ENCODE measurements at places on chromosomes 16 and 17. TPM values are rescaled to one million over a fixed set of nuclear protein-coding genes. Genes with fewer than 3 reads are reported as not detected.

The GAST gene
- not detected for total RNA-seq

DNA sequence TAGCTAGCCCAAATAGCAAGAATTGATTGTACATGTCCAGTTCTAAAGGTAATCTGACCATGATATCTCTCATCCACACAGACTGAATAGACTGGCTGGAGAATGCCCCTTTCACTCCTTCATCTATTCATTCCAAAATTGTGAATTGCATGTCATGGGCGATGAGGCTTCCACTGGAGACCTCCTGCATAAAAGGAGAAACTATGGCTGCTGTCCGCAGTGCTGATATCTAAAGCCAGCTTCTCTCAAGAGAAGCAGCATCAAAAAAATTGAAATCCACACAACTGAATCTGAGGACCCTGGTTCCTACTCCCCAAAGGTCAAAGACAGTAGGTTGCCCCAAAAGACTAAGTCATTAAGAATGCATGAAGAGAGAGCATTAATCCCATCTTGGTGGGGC, 7.9 kb upstream of the SCNN1G start:
- no peak for DNase-seq

DNA sequence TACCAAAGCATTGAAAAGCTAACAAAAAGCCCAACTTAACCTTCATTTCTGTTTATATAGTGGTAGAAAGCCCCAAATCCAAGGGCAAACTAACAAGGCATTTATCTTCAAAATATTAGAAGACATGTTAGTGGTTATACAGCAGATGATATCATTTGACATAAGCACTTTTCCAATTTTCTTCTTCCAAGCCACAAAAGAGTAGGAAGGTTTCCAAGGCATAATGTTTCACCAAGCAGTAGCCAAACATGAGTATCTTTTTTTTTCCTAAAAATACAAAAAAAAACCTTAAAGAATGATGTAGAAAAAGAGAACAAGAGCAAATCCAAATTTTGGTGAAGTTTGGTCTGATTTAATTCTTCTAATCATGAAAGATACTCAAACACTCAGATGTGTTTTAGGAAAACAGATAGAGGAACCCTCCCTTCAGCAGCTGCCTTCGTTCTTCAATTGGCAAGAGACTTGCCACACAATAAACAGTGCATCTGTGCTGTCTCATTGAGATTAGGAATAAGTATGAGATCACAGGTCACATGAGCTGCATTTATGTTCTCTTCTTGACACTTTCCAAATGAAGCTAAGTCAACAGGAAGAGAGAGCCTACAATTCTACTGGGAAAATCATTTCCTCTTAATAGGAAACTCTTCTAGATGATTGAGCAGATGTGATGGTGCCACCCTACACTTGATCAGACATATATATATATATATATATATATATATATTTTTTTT, 106.7 kb downstream of the TTC19 start:
- no peak for DNase-seq

DNA sequence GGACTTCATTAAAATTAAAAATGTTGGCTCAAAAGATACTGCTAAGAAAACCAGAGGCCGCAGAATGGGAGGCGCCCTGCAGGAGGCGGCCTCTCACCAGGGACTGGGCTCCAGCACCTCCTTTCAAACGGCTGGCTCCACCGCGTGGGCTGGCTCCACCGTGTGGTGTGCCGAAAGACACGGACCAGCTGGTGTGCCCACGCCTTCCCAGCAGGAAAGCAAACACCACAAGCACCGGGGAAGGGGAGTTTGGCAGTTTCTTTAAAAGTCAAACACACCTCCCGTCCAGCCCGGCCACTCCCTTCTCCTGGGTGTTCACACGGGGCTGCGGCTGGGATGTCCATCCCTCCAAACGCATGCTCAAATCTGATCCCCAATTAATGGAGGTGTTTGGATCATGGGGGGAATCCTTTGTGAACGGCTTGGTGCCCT, 13.9 kb downstream of the HAGH start:
- no peak for DNase-seq

DNA sequence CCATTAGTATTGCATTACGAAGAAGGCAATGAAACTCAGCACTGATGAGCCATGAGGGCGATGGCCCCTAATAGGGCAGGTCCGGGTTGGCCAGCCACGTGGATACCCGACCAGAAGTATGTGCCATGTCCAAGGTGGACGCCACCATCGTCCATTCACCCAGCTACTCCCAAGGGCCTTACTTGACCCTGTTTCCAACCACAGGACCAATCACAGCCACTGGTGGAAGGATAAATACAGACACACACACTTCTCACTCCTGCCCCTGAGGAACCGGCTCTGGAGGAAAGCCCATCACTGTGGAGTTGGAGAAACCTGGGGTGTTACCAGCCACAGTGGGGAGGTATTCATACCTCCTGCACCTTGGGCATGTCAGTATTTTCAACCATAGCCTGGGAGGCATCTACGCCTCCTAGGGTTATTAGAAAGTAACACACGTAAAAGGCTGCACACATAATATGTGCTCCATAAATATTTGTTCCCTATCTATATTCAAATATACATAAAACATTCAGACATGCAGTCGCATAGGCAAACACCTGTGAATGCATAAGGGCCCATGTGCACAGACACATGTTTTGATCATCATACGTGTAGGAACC, 5.4 kb upstream of the ITGA3 start:
- no peak for DNase-seq

GRCh38 chr16:4323845-4324488, 8.1 kb downstream of the GLIS2 start:
- DNase-seq, result no peak

- DNase-seq, result no peak
Observed at GRCh38 chr17:15247891-15248529, 17.1 kb downstream of the PMP22 start.

DNA sequence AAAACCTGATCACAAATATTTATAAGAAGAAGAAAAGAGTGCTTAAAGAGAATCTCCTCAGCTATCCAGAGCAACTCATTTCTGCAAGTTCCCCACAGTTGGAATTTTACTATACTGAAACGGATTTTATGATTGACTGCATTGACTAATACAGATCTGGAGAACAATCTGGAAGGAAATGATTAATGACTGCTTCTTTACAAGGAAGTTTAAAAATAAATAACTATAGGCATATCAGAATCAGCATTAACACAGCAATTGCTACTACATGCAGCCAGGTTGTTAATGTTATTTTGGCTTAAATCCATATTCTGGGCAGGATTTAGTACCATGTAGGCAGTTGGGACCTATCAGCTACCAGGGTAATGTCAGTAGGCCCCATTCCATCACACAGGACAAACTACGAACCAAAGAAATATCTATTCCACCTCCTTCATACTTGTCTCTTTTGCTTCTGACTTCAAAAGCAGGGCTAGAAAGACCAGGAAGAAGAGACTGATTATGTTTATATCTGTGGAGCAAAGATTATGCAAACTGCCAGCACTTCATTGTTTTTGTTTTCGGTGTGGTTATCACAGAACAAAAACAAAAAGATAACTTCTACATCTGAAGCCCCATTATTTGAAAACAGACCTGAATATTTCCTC, 3.9 kb downstream of the SKAP1 start:
- no peak for DNase-seq

The GLIS2 gene
- total RNA-seq, result 32.9 TPM
